ENCODE measurements at places on chromosomes 7 and 10.

- DNase-seq, result no peak
Measured at GRCh38 chr10:124641282-124642087, 102.7 kb downstream of the FAM53B start.

- no peak for DNase-seq
Measured at GRCh38 chr10:68957654-68958053, 1.7 kb downstream of the DDX21 start.

GRCh38 chr10:103605359-103606096, 112.0 kb downstream of the NEURL1 start:
- DNase-seq, result no peak

DNA sequence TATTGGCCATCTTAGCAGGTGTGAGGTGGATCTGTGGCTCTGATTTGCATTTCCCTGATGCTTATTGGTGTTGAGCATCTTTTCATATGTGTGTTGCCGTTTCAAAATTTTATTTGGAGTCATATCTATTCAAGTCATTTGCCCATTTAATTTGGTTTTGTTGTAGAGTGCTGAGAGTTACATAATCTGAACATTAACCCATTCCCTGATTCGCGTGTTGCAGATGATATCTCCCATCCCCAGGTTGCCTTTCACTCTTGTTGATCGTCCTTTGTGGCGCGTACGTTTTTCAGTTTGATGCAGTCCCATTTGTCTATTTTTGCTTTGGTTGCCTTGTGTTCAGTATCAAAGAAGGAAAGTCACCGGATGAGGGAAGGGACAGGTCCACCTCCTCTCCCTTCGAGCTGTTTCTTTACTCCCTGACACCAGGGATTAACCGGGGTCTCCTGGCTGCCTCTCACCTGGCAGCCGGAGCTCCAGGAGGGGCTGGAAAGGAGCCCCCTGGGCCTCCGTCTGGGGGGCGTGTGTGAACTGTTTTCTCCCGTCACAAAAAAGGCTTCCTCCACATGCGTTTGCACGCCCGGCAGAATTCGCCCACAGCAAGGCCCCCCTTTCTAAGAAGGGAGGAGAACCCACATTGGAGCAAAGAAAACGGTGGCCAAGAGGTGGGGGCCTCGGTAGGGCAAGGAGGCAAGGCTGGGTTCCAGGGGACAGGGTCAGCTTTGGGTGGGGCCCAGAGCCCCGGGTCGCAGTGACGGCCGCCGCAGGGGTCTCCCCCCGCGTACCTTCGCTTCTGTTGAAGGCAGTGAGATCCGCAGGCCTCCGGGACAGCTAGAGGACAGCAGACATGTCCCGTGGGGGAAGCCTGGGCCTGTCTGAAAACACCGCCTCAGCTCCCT, 8.3 kb downstream of the MNX1 start:
- no peak for DNase-seq

- DNase-seq, result no peak
Measured at GRCh38 chr10:131186547-131187253, 124.8 kb downstream of the TCERG1L start.

GRCh38 chr7:3103614-3104398, 60.1 kb upstream of the CARD11 start:
- no peak for DNase-seq

- DNase-seq, result no peak
Measured at GRCh38 chr10:97940534-97940933, 89.9 kb downstream of the CRTAC1 start.

GRCh38 chr7:107937531-107937930, 46.5 kb downstream of the DLD start:
- DNase-seq, result no peak

GRCh38 chr10:48740988-48741387, 56.3 kb downstream of the WDFY4 start:
- no peak for DNase-seq

GRCh38 chr7:77244222-77244934, 44.8 kb upstream of the FGL2 start:
- DNase-seq, result no peak

DNA sequence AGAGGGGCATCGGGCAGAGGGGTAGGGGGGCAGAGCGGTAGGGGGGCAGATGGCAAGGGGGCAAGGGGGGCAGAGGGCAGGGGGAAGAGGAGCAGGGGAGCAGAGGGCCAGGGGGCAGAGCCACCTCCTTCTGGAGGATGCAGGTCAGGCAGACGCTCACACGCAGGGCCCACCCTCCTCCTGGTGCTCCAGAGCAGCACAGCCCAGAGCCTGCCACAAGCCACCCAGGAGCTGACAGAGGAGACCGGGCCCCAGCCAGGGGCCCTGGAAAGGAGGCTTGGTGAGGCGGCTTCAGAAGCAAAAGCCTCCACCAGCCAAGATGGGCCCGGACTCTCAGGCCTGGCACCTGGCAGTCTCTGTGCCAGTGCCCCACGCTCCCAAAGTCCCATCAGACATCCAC, 13.1 kb downstream of the MAD1L1 start:
- DNase-seq, result no peak

- DNase-seq, result no peak
Measured at GRCh38 chr10:26481914-26482550, 43.9 kb downstream of the APBB1IP start.

- no peak for DNase-seq
Measured at GRCh38 chr7:110539216-110539615, 551.7 kb upstream of the LRRN3 start.

DNA sequence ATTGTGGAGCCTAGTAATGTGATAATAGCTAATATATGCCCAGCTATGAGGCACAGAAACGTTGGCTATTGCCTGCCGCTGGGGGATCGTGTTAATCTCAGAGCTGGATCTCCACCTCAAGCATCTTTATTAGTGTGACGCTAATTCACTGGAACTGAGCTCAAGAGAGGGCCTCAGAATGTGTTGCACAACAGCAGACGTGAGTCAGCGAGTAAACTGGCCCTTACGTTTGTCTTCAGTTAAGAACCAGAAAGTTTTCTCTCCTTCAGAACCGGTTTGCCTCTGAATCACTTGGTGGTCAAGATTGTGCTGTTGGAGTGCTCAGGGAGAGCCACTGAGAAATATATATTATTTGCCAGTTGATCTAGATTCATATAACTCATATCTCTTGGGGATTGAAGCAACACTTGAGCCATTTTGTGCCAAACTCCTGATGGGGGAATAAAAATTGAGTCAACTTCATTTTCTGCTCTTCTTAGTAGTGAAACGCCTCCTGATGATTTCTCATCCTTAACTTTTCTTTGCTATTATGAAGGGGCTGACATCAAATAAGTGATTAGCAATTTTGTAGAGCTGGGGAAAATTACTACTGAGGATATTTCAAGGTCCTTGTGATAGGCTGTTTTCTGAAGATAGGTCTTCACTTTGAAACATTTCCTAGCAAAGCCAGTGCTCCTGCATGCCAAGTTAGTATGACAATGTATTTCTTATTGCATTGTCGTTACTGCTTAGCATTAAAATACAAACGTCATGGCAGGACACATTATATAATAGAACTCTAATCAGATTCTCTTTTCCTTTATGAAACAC, 22.3 kb downstream of the BZW2 start:
- peak; percentile 97 for DNase-seq

GRCh38 chr7:48158404-48158803, 12.9 kb upstream of the ABCA13 start:
- DNase-seq, result no peak

DNA sequence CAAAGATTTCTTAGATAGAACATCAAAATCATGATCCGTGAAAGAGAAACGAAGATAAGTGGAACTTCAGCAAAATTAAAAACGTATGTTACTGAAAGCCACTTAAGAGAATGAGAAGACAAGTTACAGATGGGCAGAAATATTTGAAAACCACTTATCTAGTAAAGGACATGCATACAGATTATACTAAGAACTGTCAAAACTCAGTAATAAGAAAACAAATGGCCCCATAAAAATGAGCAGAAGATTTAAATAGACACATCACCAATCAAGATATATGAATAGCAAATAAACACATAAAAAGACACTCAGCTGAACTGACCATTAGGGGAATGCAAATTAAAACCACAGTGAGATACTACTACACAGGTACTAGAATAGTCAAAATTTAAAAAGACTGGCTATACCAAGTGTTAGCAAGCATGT, 343.7 kb downstream of the PTEN start:
- no peak for DNase-seq

GRCh38 chr10:97529685-97530465, 31.2 kb downstream of the UBTD1 start:
- DNase-seq, result no peak

GRCh38 chr7:37820708-37821468, 27.5 kb upstream of the NME8 start:
- no peak for DNase-seq

DNA sequence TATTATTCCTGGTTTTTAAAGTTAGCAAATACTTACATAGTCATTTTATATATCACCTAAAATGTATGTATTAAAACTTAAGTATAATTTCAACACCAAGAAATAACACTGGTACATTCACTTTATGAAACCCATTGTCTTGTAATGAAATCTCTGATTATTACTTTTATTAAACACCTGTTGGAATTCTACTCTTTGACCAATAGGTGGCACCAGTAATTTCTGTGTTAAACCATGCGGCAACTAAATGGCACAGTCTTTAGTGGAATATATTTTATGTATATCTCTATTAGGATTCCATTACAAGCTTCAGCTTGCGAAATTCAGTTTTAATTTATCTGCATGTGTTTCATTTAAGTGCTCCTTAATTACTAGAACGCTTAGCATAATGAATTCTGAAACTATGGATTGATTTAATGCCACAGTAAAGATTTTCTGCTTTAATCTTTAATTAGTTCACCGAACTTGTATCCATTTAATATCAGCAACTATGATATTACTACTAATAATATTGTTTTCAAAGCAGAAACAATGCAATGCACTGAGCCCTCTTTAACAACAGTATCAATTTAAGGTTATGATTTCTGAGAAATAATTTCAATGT, 181.3 kb downstream of the MAGI2 start:
- DNase-seq, result no peak

- no peak for DNase-seq
Measured at GRCh38 chr7:128912281-128912680, 1.8 kb upstream of the KCP start.

DNA sequence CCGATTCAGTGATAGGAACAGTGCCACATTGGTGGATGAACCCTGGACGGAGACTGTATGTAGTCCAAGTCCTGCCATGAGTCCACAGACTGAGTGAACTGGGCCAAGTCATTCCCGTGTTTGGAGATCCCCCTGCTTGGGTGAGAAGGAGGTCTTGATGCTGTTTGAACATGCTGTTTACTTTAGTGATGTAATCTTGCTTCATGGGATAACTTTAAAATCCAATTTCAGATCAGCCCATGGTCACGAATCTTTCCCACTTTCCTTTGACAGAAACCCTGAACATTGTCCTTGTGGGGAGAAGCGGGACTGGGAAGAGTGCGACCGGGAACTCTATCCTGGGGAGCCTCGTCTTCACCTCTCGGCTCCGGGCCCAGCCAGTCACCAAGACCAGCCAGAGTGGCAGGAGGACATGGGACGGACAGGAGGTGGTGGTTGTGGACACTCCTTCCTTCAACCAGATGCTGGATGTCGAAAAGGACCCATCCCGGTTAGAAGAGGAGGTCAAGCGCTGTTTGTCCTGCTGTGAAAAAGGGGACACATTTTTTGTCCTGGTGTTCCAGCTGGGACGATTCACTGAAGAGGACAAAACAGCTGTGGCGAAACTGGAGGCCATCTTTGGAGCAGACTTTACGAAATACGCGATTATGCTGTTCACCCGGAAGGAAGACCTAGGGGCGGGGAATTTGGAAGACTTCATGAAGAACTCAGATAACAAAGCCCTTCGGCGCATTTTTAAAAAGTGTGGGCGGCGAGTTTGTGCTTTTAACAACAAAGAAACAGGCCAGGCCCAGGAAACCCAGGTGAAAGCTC, 26.6 kb downstream of the GIMAP8 start:
- DNase-seq, result no peak

DNA sequence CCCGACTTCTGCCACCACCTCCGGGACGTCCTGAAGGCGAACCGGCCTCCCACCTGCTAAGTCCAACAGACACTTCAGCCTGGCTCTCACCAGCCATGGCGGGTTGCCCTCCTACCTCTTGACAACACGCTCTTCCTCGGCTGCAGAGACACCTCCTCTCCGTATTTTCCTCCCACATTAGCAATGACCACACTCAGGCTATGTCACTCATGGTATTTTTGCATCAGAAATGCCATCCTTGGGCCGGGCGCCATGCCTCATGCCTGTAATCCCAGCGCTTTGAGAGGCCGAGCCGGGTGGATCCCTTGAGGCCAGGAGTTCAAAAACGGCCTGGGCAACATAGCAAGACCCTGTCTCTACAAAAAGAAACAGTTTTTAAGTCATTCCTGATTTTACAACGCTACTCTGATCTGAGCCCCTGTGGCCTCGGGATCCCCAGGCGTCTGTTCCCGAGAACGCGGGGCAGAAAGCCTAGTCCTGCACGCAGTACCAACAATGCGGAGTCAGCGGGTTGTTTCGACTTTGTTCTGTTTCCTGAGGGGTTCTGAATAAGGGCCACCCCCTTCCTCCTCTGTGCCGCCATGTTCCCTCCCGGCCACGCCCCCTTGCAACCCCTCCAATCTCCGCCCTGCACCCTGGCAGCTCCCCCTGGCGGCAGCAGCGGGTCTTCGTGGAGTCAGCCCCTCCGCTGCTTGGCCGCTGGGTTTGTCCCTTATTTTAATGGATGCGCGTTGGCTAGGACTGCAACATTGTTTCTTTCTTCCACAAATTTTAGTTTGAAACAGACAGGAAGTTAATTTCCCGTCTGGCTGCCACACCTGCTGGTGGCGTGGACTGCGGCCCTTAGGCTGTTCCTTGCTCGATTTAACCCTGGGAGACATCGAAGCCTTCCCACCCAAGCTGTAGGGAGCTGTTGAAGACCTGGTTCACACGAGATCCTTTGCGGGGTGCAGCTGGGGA, 9.7 kb upstream of the ZFAND2A start:
- no peak for DNase-seq

DNA sequence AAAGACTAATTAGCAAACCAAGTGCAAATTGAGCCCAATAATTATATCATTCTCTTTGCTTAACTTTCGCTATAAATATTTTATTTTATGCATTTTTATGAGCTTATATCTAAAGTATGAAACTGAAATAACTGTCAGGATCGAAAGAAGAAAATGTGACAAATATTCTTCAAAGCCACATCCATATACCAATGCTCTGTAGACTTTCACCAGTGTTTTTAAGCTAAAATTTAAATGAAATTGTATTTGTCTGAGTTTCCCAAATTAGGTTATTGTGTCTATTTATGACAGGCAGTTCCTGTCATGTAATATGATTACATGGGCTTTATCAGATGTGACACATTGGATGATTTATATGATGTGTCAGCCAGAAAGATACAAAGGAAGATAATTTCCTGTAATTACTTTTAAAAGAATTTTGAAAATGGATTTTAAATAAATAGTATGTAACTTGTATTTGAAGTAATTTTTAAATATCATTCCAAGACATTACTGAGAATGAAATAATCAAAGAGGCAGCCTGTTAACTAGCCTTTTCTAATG, 317.9 kb upstream of the KLF6 start:
- no peak for DNase-seq

GRCh38 chr7:155698633-155699032, 54.2 kb downstream of the RBM33 start:
- DNase-seq, result no peak

DNA sequence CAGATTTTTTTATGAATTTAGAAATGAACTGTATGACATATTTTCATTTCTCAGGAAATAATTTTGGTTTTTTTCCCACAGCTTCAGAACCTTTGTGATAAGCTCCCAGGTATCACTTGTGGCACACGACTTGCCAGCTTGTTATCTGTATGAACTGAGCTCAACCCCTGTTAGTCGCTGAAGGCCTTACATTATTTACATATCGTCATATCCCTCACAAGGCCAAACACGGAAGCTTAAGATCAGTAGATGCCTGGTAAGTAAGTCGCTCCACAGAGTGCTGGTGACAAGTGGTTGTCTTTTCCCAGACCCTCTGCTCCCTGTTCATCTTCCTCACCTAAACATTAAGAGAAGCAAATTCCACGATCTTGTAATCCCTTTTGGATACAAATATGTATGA, 55.2 kb downstream of the RAPGEF5 start:
- no peak for DNase-seq
